H1 (cell line): ENCODE measurements at places on chromosomes 5 and 9. TPM values are rescaled to one million over a fixed set of nuclear protein-coding genes. Genes with fewer than 3 reads are reported as not detected.

NDST1 gene
- total RNA-seq = 70.1 and 72.0 TPM in 2 replicates

TMEM252 gene
- not detected in 2 replicates for total RNA-seq

FAXDC2 gene
- total RNA-seq = 3.7 and 4.8 TPM in 2 replicates

GPX3 gene
- 26.4 and 27.8 TPM in 2 replicates for total RNA-seq

- no peak for DNase-seq
These were observed 32.6 kb upstream of the SMU1 start for GRCh38 chr9:33109097-33109496.

DNA sequence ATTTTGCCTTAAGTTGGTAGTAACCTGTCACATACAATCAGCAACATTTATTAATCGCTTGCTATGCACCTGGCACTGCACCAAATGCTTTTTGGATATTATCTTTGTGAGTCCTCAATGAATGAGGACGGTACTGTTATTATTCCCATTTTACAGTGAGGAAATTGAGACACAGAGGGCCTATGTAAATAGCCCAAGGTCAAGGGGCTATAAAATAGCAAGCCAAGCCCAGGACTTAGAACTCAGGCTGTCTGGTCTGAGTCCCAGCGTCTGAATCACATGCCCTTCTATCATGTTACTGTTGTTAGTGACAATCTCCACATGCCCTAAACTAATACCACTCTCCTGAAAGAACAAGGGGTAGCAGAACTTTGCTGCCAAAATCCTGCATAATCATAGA, 60.0 kb downstream of the ERAP1 start:
- DNase-seq = no peak

- DNase-seq = no peak
These were observed 1.2 kb downstream of the TPPP start for GRCh38 chr5:691817-692528.

DNA sequence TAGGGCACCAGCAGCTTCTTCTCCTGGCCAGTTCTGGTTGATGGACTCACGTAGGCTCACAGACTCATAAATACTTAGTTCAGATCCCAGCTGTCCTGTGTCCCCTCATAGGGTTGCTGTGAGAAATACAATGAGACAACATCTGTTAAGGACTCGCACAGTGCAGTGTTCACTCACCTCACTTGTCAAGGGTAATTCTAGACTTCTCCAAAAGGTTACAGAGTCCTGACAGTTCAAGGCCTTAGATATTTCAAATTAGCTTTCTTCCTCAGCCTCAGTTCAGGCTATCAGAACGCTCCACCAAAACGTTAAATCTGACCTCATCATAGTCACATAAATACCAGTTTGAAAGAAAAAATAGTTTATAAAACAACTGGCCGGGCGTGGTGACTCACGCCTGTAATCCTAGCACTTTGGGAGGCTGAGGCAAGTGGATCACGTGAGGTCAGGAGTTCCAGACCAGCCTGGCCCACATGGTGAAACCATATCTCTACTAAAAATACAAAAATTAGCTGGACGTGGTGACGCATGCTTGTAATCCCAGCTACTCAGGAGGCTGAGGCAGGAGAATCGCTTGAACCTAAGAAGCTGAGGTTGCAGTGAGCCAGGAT, 106.3 kb downstream of the UGCG start:
- no peak for DNase-seq

- no peak for DNase-seq
These were observed 115.9 kb upstream of the SH3GL2 start for GRCh38 chr9:17462869-17463464.

DNA sequence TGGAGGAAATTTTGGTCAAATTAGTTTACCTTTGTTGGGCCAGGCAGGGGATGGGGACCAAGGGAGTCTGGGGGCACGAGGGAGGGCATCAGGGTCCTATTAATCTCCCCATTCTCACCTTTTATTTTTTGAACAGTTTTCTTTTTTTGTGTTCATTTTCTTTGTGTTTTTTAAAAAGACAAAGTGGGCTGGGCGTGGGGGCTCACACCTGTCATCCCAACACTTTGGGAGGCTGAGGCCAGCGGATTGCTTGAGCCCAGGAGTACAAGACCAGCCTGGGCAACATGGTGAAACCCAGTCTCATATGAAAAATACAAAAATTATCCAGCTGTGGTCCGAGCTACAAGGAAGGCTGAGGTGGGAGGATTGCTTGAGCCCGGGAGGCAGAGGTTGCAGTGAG, 103.7 kb downstream of the WNK2 start:
- DNase-seq = no peak

- DNase-seq = no peak
These were observed 80.7 kb downstream of the MVB12B start for GRCh38 chr9:126407114-126407870.

- no peak for DNase-seq
These were observed 172.6 kb upstream of the S1PR3 start for GRCh38 chr9:88818495-88819201.

- no peak for DNase-seq
These were observed 5.6 kb downstream of the EFNA5 start for GRCh38 chr5:107665036-107665570.

- no peak for DNase-seq
These were observed 60.9 kb downstream of the RGS3 start for GRCh38 chr9:113524468-113524867.

- no peak for DNase-seq
These were observed 35.2 kb upstream of the IRX4 start for GRCh38 chr5:1917830-1918487.

- DNase-seq = no peak
These were observed 64.6 kb downstream of the CAST start for GRCh38 chr5:96726802-96727201.

GRCh38 chr5:14809369-14810155, 62.0 kb downstream of the ANKH start:
- no peak for DNase-seq

GRCh38 chr9:110626101-110626829, 42.3 kb upstream of the MUSK start:
- DNase-seq = no peak

DNA sequence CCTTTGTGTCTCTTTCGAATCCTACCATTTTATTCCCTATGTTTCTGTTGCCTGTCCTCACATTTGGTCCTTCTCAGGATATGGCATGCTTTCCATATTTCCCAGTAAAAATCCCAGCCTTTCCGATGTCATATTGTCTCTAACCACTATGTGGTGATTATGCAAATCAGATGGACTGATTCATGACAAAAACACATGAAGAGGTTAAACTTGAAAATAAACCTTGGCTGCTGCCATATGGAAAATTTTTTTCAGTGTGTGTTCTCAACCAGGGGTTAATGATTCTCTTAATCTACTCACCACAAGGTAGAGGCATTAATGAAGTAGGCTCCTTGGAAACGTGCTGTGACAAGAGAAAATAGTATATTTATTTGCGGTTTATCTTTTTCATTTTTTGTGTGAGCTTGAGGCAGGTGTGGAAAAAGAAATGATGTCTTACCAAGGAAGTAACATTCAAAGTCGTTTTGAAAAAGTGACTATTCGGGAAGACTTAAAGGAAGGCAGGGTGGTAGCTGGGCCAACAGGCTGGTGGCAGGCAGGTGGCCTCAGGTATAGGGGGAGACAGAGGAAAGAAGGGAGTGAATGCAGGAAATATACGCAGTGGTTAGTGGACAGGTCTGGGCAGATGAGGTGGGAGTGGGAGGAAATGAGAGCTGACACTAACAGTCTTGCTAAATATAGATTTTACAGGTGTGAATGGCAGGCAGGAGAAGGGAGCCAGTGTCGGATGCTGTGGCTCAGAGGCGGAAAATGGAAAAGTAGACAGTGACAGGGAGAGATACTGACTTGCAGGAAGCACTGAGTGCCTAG, 46.2 kb downstream of the DMRT2 start:
- DNase-seq = no peak
